ENCODE measurements at places on chromosomes 6 and 20.

DNA sequence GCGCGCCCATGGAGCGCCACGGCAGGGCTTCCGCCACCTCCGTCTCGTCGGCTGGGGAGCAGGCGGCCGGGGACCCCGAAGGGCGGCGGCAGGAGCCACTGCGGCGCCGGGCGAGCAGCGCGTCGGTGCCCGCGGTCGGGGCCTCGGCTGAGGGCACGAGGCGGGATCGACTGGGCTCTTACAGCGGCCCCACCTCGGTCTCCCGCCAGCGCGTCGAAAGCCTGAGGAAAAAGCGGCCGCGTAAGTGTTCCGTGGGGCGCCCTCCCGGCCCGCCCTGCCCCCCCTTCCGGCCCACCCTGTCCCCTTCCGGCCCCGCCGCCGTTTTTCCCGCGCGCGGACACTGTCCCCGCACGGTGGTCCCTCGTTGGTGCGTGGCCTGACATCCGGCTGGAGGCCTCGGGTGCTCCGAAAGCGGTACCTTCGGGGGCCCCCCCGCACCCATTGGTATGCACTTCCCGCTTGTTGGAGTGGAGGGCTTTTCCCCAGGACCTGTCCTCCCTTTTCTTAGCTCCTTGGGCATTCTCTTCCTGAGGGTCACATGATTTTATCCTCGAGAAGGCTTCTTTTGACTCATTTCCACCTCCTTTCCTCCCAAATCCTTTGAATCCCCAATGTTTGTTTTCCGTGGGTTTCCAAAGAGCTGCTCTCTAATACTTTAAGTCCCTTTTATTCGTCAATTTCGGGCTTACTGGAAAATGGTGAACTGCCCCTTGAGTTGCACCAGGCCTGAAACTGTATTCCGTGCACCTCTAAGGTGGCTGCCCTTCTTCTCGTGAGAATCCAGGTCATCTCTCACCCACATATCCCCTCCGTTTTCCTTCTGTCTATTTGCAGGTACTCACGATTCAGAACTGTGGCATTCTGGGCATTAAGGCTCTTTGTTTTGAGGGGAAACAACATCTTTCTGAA lies 556 bp downstream of the PANK2 start:
- DNase-seq, result no peak

DNA sequence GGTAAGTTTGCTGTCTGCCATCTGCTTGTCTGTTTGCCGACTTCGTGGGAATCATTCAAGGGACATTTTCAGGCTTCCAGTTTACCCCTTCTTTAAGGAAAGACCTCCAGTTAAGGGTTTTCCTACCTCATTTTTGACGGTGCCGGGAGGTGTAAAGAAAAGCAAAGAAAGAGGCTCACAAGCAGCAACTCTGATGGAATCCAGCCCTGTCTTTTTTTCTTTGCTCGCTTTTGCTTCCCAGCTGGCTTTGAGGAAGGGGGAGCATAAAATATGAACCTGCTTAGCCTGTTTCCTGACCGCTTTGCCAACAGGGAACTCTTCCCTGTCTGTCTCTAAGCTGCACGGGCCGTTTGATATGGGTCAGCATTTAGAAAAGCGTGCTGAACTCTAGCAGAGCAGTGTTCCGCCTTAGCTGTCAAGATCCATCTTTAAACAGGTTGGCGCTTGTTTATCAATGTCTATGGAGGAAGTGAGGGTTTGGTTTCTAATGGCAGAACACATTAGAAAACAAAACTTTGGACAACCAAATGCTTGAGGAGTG lies 13.8 kb downstream of the SYTL3 start:
- DNase-seq, result no peak

DNA sequence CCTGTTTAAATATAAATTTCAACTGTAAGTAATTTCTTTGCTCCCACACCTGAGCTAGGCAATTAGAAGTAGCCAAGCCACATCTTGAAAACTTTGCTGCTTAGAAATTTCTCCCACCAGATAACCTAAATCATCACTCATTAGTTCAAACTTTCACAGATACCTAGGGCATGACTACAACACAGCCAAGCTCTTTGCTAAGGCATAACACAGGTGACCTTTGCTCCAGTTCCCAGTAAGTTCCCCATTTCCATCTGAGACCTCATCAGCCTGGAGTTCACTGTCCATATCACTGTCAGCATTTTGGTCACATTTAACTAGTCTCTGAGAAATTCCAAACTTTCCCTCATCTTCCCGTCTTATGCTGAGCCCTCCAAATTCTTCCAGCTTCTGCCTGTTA lies 79.8 kb upstream of the OPRM1 start:
- DNase-seq, result no peak

DNA sequence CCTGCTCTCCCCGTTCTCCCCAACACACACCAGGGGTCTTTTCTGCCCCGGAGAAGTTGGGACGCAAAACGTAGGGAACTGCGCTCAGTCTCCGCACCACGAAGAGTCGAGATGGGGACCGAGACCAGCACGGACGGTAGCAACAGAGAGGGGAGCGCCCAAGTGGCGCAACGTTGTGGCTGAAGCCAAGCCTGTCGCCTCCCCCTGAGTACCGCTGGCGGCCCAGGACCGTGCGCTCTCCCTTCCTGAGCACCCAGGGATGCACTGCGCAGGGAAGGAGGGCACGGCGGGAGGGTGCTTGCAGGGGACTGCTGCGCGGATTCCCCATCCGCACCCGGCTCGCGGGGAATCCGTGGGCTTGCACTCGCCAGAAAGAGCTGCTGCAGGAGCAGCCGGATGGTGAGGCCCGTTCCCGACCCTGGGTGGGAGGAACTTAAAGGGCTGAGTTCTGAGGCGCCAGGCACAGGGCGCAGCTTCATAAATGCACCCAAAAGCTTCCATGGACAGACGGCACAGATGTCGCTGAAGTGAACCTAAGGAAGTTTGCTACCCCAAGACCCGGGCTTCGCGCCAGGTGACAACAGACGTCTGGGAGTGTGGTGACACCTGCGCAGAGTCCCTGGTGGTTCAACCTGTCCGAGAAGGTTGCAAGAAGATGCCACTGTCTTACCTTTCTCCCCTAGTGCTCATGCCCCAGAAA lies 178.7 kb downstream of the TBXT start:
- DNase-seq, result no peak

GRCh38 chr6:37756135-37756534 lies 58.5 kb upstream of the MDGA1 start:
- DNase-seq, result no peak

DNA sequence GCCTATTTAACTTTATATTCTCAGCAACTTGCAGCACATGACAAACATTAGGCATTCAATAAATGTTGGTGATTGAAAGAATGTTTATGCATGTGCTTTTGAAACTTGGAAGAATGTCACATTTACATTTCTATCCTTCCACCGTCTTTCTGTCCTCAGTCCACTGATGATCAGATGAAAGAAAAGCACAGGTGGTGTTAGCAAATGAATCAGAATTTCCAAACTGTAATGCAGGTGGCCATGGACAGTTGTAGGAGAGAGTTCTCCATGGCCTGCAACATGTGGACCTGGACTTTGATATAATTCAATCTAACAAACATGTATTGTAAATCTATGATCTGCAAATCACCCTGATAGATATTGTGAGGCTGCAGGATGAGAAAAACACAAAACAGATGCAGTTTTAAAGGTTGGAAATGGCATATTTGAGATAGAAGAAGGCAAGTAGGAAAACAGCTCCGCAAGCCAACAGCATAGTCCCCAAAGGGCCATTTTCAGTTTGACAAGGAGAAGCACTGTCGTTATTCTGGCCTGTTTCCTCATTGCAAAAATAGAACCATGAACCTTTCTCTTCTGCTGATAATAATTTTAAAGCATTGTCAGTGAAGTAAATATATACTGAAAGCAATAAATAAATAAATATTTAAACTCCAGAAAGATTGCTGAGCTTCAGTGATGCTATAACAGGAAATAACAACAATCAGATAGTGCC lies 119.4 kb downstream of the AIG1 start:
- DNase-seq, result no peak

- no peak for DNase-seq
These were observed 203.5 kb downstream of the KCNQ5 start for GRCh38 chr6:72825315-72825911.

DNA sequence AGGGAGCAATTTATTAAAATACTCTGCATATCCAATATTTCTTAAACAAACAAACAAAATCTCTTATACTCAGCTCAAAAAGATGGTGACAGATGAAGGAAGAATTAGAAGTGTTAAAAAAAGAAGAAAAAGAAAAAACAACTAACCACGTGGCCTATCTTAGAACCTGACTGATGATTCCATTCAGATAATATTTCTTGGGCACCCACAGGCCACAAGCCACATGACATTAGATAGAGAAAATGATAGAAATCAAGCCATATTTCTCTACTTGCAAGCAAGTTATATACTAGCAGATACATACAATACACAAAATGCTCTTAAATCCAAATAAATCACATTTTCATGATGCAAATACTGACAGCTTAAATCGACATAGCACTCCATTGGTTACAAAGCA lies 14.5 kb upstream of the RAMACL start:
- no peak for DNase-seq

DNA sequence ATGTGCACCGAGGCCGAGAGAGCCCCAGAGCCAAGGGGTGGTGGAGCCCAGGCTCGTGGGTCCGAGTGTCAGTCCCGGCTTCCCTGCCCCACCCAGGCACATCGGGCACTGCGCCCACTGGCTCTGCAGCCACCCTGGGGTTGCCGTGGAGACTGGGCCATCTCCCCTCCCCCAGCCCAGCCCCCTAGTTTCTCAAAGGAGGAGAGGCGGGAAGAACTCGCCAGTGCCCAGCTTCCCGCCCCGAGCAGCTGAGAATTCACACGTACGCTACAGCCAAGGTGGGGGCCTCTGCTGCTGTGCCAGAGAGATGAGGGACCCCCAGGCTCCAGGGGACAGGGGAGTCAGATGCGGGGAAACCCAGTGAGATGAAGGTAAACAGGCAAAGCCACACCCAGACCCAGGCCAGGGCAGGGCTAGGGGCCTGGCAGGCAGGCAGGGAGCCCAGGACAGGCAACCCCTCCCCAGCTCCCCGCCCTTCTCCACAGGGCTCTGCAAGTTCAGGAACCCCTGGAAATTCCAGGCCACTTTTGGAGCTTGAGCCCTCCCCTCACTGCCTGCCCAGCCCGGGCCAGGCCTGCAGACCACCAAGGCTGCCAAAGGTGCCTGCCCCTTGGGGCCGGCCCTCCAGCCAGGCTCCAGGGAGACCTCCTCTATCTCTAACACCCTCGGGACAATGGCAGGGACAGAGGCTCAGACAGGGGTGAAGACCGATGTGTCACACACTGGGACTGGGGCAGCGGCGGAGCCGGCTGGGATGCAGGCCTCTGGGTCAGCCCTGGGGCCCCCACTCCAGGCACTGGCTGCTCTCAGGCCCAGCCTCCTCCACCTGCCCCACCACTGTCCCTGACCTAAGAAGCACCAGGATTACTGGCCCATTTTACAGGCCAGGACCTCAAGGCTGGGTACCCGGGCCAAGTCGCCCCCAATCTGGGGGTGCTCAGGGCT lies 6.0 kb downstream of the LAMA5 start:
- DNase-seq, result no peak

- DNase-seq, result no peak
These were observed 180.9 kb downstream of the SASH1 start for GRCh38 chr6:148523551-148523950.

GRCh38 chr6:34390531-34391472 lies 1.7 kb downstream of the NUDT3 start:
- no peak for DNase-seq

DNA sequence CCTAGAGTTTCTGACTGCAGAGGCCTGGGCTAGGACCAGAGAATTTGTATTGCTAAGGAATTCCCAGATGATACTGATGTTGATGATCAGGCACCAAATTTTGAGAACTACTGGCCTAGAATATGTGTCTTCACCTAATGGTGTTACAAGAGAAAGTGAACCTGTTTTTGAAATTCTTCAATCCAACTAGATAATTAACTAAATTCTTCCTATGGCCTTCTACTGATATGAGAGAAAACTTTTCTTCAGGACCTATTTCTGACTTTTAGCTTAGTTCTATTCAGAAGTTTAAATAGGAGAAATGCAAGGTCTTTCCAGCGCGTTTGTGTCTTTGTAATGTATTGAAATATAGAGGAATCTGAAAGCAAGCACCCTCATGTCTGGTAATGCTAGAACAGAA lies 7.3 kb downstream of the NKAIN2 start:
- no peak for DNase-seq

DNA sequence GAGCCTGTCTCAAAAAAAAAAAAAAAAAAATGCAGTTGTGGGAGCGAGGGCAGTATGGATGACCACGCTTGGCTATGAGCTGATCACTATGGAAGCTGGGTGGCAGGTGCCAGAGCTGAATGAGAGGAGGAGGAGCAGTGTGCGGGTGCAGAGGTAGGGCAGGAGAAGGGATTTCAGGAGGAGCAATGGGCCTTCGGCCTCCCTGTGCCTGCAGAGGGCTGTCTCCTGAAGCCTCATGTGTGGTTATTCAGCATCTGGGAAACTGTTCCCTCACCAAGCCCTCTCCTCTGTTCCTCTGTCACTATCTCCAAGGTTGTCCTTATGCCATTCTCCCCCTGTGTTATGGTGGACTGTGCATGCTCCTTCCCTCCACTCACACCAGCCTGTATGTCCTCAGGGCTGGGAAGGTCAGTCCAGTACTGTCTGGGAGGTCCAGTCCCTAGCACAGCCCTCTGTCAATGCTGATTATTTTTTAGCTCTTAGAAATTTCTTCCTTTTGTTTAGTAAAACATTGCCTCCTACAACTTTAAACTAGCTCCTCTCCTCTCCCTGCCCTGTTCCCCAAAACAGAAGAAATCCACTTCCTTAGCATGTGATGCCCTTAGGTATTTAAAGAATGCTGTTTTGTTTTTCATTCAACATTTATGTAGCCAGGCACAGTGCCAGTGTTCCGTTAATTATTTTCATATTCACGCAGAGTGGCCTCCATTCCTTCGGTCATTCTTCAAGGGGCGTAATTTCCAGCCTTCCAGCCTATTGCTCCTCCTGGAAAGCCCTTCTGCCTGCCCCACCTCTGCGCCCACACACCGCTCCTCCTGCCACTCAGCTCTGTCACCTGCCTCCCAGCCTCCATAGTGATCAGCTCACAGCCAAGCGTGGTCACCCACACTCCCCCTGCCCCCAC lies 48.9 kb downstream of the CNBD2 start:
- no peak for DNase-seq

Data from T follicular helper cell (primary cell).